Smooth muscle cell of the brain vasculature (primary cell): ENCODE measurements at places on chromosomes 1 and 21.

- no peak for DNase-seq
These were observed 75.8 kb upstream of the SDC3 start for GRCh38 chr1:30984165-30984889.

- DNase-seq = no peak
These were observed 180.0 kb upstream of the HMGB4 start for GRCh38 chr1:33683913-33684312.

GRCh38 chr1:222950892-222951291 is 136.1 kb downstream of the DISP1 start:
- no peak for DNase-seq

DNA sequence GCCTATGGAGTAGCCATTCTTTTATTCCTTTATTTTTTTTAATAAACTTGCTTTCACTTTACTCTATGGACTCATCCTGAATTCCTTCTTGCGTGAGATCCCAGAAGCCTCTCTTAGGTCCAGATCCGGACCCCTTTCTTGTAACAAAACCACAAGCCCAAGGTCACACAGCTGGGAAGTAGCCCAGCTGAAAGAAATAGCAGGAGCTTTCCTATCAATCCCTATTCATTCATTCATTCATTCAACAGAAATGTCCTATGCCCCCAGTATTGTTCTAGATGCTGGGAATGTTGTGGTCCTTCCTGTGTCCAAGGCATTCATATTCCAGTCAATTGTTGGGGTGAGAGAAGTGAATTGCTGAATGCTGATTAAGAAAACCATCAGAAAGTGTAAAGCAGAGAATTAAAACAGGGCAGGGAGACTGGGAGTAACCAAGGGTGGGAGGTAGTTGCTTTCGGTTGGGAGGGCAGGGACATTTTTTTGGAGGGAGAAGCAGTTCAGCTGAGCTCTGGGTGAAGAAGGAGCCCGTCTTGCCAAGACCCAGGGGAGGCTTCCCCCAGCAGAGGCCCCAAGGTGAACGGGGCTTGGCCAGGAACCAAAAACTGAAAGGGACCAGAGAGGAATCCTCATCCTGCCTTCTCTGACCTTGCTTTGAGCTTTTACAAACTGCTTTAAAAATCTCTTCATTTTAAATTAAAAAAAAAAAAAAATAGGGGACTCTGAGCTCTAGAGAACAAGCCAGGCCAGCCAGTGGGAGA is 10.8 kb downstream of the PLA2G2D start:
- no peak for DNase-seq

GRCh38 chr1:97743129-97743528 is 177.7 kb downstream of the DPYD start:
- DNase-seq = no peak

GRCh38 chr1:235556807-235557206 is 52.6 kb upstream of the B3GALNT2 start:
- no peak for DNase-seq

- no peak for DNase-seq
These were observed 168.1 kb upstream of the BEND5 start for GRCh38 chr1:48944811-48945210.

DNA sequence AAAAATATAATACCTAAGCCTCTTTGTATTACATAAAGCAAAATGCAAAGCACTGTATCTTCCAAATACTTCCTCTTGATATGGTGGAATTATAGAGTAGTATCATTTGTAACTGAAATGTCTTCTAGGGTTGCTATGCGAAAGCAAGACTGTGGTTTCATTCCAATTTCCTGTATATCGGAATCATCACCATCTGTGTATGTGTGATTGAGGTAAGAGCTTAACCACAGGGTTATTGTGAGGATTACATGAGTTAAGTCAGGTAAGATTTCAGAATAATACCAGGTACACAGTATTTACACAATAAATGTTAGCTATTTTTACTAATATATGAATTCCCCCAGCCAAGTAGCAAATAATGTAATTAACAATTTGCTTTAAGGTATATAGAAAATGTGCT is 24.7 kb downstream of the CD53 start:
- DNase-seq = no peak

- DNase-seq = no peak
These were observed 30.7 kb downstream of the PGM1 start for GRCh38 chr1:63623952-63624351.

- no peak for DNase-seq
These were observed 35.7 kb upstream of the LIN9 start for GRCh38 chr1:226344441-226345259.

DNA sequence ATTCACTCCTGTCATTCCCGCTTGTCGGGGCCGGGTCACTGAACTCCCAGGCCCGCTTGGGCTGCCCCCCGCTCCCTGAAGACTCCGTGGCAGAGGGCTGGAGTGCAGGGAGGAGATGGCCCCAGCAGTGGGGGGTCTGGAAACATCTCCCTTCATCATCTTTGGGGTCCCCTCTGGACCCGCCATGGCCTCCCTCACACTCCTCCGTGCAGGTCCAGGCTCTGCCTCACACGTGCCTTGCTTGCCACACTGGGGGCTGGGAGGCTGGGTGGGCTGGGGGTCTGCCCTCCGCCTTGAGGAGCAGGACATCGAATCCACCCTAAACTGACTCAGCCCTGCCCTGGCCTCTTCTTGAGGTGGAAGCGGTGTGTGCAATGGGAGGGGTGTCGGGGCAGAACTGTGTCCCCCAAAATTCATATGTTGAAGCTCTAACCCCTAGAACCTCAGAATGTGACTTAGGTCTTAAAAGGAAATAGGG is 35.2 kb downstream of the POFUT2 start:
- DNase-seq = no peak

GRCh38 chr1:208788013-208788540 is 543.9 kb upstream of the PLXNA2 start:
- DNase-seq = no peak

GRCh38 chr1:21149855-21150432 is 26.8 kb downstream of the EIF4G3 start:
- peak; percentile 24 for DNase-seq
